Ovary (tissue), 10 donors: ENCODE measurements at places on chromosomes 11 and 22. TPM values are rescaled to one million over a fixed set of nuclear protein-coding genes. Genes with fewer than 3 reads are reported as not detected.

GRCh38 chr22:19147195-19147780, 2.8 kb downstream of the GSC2 start:
- H3K4me3 ChIP-seq = no peak overlapping the region
- no peak for DNase-seq
- no peaks in the 10 kb centered on the region for H3K36me3 ChIP-seq
- H3K27me3 ChIP-seq = peaks cover 4% of the 10 kb centered on the region
- H3K4me1 ChIP-seq = peaks cover 2% of the 10 kb centered on the region

GRCh38 chr11:31355131-31355530, 14.4 kb downstream of the DCDC1 start:
- no peak overlapping the region for H3K27ac ChIP-seq
- H3K4me3 ChIP-seq = no peak overlapping the region
- no peaks in the 10 kb centered on the region for H3K4me1 ChIP-seq
- H3K27me3 ChIP-seq = no peaks in the 10 kb centered on the region

DNA sequence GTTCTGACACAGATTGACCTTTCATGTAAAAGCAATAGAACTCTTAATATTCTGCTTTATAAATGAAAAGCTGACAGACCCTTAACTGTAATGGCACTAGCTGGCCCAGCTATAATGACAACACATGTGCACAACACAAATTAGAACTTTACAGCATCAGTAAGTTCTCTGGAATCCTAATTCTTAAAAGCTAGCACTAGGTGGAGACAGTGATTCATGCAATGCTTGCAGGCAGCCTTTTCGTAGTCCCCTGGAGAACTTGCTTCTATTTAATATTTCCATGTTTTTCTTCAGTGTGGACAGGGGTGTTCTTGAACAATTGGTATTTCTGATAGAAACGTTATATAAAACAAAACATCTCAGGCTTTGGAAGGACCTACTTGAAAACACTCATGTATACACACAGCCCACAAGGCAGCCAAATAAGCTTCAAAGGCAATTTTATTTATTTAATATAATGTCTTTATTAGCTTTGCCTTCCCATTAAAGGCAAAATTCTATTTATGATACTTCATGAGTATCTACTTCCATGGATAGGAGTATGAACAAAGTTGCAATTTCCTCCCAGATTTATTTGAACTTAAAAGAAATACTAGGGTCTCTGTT, 374.3 kb upstream of the MPPED2 start:
- H3K4me3 ChIP-seq = no peak overlapping the region
- no peak for DNase-seq
- H3K36me3 ChIP-seq = no peaks in the 10 kb centered on the region

DNA sequence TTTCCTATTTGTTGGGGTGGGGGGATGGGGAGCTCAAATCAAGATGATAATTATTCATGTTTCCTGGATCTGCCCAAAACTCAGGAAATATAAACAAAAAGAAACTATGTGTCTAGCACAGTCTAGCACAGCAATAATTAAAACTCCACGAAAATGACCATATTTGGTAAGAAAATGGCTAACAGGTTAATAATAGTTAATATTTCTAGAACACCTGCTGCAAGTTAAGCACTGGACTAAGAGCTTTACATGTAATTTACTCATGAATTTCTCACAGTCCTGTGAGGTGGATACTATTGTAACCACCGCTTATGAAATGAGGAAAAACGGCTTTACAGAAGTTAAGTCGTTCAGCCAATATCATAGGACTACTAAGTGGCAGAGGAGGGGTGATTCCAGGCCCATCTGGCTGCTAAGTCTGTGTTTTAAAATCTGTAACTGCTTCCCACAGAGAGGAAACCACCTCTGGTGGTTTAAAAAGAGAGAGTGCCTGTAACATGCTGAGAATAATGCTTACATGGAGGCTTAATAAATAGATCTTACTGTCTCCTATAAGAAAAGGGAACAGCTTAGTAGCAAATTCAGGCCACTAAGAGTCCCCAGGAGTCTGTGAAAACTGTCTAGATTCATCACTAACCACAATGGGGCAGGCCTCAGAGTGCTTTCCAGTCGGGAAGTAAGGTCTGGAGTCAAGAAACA, 11.0 kb upstream of the AMOTL1 start:
- no peaks in the 10 kb centered on the region for H3K4me1 ChIP-seq
- no peak for DNase-seq
- H3K27me3 ChIP-seq = no peaks in the 10 kb centered on the region

- no peaks in the 10 kb centered on the region for H3K36me3 ChIP-seq
- no peak overlapping the region for H3K4me3 ChIP-seq
- H3K27ac ChIP-seq = no peak overlapping the region
- no peak for DNase-seq
- no peaks in the 10 kb centered on the region for H3K27me3 ChIP-seq
Observed at GRCh38 chr11:22304337-22304961, 33.7 kb upstream of the SLC17A6 start.

DNA sequence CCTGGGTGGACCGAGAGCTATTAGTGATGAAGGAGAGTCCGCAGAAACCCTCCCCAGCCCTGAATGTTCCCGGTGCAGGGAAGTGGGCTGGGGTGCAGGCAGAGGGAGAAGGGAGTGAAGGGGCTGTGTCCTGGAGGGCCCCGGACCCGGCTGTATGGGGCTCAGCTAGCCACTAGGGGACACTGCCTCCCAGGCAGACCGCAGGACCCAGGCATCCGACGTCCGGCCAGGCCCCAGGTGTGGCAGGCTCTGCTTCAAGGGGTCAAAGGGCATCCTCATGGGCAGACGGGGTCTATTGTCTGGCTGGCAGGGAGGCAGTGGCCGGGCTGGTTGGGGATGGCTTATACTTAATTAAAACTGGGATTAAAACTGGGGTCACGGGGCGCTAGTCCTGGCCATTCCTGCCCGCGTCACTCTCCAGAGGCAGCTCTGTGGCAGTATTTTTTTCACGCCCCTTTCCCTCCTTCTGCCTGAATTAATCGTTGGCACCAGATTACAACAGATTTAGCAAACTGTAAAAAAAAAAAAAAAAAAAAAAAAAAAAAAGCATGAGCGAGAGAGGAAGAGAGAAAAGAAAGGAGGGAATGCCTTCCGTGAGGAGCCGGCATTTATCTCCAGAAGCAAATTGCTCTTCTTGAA, 5.1 kb downstream of the FLRT1 start:
- H3K4me3 ChIP-seq = no peak overlapping the region
- no peak for DNase-seq
- H3K4me1 ChIP-seq = no peaks in the 10 kb centered on the region
- H3K36me3 ChIP-seq = no peaks in the 10 kb centered on the region
- H3K27me3 ChIP-seq = no peaks in the 10 kb centered on the region
- no peak overlapping the region for H3K27ac ChIP-seq

GRCh38 chr22:17939579-17939978, 84.8 kb downstream of the MICAL3 start:
- no peak overlapping the region for H3K4me3 ChIP-seq
- DNase-seq = no peak
- peaks cover 32% of the 10 kb centered on the region for H3K4me1 ChIP-seq
- no peaks in the 10 kb centered on the region for H3K36me3 ChIP-seq

LRFN4 gene
- polyA plus RNA-seq = 7.9 TPM

OR8D1 gene
- polyA plus RNA-seq = not detected

KRTAP5-10 gene
- polyA plus RNA-seq = not detected

CCDC34 gene
- 13.9 TPM for polyA plus RNA-seq

NR1H3 gene
- polyA plus RNA-seq = 18.0 TPM

VPREB1 gene
- not detected for polyA plus RNA-seq

OR5A1 gene
- polyA plus RNA-seq = not detected
